Muscle of leg (tissue), 16 donors: ENCODE measurements at places on chromosomes 1 and 21. TPM values are rescaled to one million over a fixed set of nuclear protein-coding genes. Genes with fewer than 3 reads are reported as not detected.

DNA sequence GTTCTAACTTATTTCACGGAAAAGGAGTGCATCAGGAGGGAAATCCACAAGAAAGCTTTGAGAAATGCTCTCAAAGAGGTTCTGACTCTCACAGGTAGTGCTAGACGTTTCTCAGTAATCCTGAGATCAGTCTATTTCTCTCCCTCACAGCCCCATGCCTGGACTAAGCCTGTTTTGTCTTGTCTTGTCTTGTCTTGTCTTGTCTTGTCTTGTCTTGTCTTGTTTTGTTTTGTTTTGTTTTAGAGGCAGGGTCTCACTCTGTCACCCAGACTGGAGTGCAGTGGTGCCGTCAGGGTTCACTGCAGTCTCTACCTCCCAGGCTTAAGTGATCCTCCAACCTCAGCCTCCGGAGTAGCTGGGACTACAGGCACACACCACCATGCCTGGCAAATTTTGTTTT, 133.3 kb upstream of the SGIP1 start:
- no peak for DNase-seq

- DNase-seq, result peak; percentile 79
These were observed 6.0 kb upstream of the PIGC start for GRCh38 chr1:172449585-172450523.

DNA sequence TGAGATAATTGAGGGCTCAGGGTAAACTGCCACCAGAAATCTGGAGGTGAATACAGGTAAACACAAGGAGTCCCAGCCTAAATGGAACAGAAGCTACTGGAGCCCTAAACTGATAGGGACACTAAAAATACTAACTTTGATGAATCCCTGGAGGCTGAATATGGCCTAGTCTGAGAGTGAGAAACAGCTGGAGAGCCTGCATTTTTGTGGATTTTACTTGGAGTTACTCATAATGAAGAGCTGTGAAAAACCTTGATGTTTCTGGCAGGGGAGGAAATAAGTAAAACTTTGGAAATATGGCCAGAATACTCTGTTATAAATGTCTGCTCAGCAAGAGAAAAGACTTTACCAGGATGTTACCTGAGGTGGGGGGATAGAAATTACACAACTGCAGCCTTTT, 164.4 kb downstream of the LIPI start:
- DNase-seq, result no peak

The GPR157 gene
- 1.3 TPM for total RNA-seq

The NES gene
- total RNA-seq, result 590 TPM
